ENCODE measurements at places on chromosomes 1 and 21.

- no peak for DNase-seq
These were observed 50.1 kb downstream of the AKT3 start for GRCh38 chr1:243799908-243800307.

DNA sequence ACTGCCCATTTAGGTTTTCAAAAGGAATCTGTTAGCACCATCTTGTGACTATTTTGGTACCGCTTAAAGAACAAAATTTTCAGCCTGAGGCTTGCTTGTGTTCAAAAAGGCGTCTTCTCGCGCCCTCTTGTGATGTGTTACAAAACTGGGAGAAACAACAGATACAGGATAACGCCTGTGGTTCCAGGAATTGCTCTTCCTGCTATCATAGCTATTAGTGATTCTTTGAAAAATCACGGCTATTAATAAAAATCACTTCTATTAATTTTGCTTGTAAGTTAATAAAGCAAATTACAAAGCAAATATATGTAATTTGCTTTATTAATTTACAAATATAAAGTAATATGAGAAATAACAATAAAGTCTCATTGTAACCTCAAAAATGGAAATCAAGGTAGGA, 82.2 kb upstream of the ABCD3 start:
- DNase-seq, result no peak

DNA sequence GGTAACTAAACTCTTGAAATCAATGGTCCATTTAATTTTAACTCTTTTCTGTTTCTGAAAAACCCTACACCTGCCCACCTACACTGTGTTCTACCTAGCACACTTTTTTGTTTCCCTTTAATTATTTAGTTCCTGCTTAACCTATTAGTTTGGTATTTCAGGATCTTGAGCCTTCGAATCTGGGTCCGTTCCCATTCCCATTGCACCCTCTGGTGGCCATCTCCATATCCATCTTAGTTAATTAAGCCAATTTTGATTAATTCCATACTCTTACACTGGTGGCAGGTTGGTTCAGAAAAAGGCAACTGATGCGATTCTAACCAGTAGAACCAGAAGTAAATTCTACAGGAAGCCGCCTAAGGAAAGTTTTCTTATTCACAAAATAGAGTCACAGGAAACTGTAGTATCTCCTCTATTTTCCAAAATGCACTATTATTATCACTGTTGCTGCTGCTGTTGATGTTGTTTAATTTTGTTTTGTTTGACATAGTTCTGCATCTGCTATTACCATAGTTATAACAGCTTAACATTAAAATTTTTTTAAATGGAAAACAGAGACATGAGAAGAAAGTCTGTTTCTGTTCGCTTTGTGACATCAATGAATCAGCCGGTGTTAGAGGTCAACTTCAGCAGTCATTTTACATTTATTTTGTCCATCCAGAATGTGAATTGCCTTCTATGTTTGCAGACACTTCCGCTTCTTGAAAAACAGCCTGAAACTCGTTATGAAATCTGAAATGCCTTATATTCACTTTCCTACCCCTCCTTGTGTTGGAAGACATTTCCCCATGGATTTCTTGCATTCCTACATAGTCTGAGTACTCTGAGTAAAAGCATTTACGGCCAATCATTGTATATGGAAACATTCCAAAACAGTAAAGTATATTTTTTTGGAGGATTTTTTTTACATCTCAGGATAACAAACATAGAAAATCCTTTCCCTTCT, 115.5 kb upstream of the NCAM2 start:
- DNase-seq, result no peak

DNA sequence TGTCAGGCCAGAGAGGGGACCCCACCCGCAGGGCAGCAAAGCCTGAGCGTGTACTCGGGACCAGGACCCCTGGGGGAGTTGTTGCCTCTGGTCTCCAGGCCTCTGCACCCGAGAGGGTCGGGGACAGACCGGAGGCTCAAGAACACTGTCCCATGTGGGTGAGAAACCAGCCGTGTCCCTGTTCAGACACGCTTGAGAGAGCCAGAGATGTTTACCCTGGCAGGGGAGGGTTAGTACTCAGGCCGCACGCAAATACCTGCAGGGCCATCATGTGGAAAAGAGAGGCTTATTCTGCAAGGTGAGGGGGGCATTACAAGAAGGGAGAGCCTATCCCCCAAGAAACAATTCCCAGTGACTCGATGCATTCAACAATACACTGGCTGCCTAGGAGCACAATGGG, 74.0 kb upstream of the ARHGEF16 start:
- no peak for DNase-seq

- no peak for DNase-seq
These were observed 15.5 kb downstream of the SLC2A1 start for GRCh38 chr1:42943166-42943565.

DNA sequence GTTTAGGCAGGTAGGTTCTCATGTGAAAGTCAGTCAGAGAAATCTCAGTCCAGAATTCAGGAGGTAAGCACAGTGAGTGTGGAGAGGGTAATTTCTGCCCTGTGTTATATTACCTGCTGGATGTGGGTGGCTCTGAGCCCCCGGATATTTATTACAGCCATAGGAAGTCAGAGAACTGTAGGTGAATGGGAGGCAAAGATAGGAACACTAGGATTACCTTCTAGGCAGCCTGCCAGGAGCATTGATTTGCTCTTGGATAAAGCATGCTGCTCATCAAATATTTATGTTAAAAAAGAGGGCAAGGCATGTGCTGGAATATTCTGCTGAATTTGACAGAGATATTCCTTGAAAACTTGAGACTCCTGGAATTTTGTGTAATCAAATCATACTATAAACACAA, 8.5 kb downstream of the GNG12 start:
- no peak for DNase-seq

DNA sequence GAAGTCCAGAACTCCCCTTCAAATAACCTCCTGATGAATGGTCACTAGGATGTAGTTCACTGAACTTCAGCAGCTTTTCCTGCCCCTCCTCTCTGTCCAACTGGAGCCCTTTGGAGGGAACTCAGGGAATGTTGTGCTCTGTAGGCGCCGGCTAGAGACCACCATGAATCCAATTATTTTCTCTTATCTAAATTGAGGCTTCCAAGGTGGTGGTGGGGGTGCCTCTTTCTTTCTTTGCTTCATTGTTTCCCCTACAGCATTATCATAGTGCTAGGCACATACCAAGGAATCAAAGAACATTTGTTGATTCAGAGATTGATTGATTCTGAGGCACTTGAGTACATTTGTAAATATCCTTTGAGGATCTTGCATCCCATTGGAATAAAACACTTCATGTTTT, 426.6 kb upstream of the PLXNA2 start:
- DNase-seq, result no peak

DNA sequence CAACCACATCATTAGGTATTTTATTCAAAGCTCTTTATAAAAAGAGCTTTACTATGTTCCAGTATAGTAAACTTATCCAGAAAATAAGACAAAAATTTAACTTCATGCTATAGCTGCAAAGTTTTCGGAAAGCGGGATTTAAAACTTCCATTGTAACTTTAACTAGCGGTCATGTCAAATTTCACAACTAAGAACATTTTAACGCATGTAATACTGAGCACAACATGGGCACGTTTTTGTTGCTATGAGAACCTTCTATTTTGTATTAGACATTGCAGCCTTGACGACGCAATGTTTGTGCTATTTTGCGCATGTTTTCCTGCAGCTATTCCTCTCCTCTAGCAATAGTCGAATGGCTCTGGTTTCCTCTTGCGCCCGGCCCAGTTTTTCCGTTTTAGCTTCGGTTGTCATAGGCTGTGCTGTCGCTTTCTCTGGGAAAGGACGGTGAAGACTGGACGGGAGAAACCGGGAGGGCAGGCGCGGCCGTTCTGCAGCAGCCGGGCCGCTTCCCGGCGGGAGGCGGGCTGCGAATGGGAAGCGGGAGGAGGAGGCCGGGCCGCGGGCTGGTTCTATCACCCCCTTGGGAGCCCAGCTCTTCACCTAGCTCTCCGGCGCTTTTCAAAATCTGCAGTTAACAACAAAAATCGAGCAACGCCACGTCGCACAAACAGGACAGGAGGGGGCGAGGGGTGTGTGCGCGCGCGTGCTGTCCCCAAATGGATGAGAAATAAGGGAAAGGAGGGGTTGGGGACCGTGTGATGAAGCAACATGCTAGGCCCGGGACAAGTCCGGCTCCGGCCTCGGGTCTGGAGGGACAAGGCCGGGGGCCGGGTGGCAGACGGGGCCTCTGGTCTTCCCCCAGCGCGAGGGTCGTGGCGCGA, 105.3 kb upstream of the HNRNPU start:
- DNase-seq, result peak; percentile 47

DNA sequence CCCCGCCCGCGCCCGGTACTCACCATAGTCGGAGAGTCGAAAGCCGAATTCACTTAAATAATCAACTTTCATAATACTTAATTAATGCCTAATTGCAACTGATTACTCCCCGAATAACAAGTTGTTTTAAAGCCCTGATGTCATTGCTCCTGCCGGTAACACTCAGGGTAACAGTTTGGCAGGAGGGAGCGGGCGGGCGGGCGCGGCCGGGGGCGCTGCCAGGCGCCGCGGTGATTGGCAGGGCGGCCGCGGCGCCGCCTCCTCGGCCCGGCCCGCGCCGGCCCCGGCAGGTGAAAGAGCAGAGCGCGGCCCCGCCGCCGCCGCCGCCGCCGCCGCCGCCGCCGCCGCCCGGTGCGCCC, 102.2 kb downstream of the CASZ1 start:
- peak; percentile 93 for DNase-seq
